Stimulated activated memory B cell treated with anti-CD40 and anti-IgM and Interleukin-4, amounts not matched to agents 10 μg/mL and 1 μg/mL and 100 μg/mL, for 72 hours (primary cell): ENCODE measurements at places on chromosomes 3 and 15.

- no peak for ATAC-seq
Measured at GRCh38 chr15:39285663-39286062, 295.2 kb upstream of the THBS1 start.

DNA sequence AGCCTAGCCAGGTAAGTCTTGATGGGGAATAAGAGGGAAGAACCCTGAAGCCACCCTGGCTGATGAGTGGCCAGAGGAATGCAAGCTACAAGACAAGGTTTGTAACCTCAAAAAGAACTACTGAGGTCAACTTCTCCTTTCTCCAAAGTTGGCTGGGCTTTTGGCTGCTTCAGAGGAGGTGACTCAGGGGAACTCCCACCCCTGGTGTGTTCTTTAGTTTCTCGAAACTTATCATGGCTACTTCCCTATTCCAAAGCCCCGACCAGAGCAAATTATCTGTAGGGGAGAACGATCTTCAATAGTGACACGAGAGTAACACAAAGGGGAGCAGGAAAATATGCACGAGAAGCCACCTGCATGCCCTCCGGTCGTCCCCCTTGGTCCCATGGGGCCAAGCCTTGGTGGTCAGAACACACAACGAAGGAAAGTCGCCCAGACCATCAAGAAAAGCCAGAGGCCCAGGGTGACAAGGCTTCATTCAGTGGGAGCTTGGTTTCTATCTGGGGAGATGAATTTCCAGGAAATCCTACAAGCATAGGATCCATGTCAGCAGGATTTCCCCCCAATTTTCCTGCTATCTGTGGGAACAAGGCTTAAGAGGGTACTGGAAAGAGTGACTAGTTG, 6.5 kb upstream of the BCL2A1 start:
- ATAC-seq: peak; percentile 86

DNA sequence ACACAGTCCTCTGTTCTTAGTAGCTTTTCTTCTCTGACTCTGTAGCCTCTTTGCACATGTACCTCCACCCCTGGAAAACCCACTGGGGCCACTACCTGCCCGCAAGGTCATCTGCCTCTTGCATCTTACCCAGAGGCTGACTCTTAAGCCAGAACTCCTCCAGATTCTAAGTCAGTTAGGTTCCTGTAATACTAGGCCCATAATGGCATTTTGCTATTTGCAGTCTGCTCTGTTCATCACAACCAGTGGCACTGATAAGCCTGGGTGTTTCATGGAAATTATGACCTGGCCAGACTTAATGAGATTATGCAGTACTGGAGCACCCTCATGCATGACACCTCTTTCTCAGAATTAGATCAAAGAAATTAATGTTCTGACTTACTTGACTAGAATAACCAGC, 31.7 kb upstream of the ATG7 start:
- peak; percentile 60 for ATAC-seq

DNA sequence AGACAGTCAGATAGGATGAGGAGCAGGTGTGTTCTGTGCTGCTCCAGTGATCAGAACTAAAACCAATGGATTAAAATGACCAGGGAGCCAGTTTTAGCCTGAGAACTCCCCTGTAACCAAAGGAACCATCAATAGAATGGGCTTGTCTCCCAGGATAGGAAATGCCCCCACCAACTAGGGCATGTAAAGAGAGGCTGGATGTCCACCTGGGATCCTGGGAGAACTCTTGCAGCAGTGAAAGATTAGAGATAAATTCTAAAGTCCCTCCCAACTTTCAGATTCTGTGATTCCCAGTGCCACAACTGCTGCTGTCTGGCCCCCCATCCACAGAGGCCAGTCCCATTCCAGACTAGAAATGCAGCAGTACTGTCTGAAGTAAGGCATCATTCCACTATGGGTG, 33.8 kb downstream of the HDC start:
- ATAC-seq: no peak

- ATAC-seq: no peak
Measured at GRCh38 chr3:167843886-167844285, 108.4 kb downstream of the SERPINI1 start.

DNA sequence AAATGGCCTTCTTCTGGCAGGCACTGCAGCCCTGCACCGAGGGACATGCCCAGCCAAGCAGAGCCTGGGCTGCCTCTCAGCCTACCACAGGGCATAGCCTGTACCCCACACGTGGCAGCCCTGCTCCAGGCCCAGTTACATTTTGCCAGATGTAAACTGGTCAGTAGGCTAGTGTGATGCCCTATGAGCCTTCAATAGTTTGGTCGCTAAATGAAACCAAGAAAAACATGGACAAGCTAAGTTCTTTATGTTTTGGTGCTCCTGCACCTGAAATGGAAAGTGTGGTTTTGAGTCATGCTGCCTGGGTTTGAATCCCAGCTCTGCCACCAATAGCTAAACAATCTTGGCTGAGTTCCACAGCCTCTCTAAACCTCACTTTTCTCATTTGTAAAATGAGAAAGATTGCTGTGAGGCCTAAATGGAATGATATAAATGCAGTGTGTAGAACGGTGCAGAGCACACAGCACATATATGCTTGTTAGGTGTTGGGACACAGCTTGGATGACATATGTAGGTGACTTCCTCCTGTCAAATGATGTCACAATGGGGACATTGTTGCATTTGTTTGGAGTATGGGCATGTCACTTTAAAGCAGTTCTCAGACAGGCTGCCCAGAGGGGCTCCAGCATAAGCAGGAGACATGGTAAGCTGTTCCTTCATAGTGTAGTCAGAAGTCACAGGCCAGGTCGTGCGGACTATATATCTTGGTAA, 57.4 kb downstream of the ZBTB38 start:
- ATAC-seq: no peak
